ENCODE measurements at places on chromosomes 5 and 9. TPM values are rescaled to one million over a fixed set of nuclear protein-coding genes. Genes with fewer than 3 reads are reported as not detected.

Gene NNT
- total RNA-seq = 34.2 TPM

Gene PAEP
- total RNA-seq = not detected

Gene THBS4
- 0.16 TPM for total RNA-seq

Gene PCDHB2
- 2.2 TPM for total RNA-seq

Gene FAM221B
- total RNA-seq = not detected

Gene WDR5
- 26.6 TPM for total RNA-seq

Gene TCF7
- total RNA-seq = 4.6 TPM

Gene DDX4
- total RNA-seq = not detected

Gene PCDHA2
- total RNA-seq = 0.04 TPM
